ENCODE measurements at places on chromosomes 7 and 10.

GRCh38 chr10:30537586-30537985, 92.0 kb downstream of the LYZL2 start:
- no peak for DNase-seq

GRCh38 chr7:98024075-98024474, 34.1 kb upstream of the OCM2 start:
- no peak for DNase-seq

- DNase-seq, result no peak
Observed at GRCh38 chr10:57959318-57960006, 308.2 kb downstream of the IPMK start.

DNA sequence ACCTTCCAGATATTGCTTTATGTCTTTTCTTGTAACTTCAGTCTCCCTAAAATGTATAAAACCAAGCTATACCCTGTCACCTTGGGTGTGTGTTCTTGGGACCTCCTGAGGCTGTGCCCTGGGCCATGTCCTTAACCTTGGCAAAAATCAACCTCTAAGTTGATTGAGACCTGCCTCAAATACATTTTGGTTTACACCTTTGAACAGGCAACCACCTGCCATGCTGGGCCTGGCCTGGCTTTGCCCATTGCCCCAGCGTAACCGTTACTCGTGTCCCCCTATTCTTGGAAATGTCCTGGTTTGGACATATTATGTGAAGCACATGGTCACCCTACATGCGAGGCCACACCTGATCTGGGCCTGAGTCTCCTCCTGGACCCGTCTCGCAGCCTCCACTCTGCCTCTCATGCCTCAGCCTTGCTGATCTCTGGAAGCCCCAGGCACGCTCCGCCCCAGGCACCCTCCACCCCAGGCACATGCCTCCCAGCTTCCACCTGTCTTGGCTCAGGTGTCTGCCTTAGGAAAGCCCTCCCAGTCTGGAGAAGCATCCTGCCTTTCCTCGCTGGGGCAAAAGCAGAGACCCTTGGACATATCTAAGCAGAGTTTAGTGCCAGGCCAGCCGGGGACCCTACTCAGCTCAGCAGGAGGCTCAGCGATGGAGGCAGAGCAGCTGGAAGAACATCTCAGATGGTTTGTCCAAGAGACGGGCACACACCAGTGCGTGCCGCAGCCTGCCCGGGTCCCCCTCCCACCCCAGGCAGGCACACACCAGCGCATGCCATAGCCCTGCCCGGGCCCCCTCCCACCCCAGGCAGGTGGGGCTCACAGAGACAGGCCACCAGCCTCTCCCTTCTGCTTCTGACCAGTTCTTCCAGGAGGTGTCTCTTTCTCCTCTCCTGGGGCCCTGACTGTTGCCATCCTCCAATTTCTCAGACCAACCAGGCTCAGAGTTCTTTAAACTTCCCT, 4.0 kb upstream of the VIPR2 start:
- DNase-seq, result no peak

DNA sequence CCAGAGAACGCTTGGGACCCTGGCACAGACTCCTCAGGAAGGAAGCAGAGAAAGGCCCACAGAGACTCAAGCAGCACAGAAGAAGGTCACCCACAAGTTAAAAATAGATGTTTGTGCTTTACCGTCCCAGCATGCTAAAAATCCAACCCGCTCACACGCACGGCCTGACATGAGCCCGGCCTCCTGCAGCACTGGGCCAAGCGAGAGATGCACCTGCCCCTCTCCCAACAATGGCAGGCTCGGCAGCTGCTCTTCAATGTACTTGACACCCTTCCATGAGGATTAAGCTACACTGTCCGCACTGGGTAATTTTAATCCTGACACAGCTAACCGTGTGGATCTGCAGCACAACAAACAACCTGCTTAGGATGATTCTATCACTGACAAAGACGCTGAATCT, 9.3 kb downstream of the DIP2C start:
- DNase-seq, result no peak

GRCh38 chr10:90328896-90329295, 528.9 kb downstream of the HTR7 start:
- no peak for DNase-seq

GRCh38 chr10:67280405-67280804, 354.6 kb downstream of the LRRTM3 start:
- no peak for DNase-seq

DNA sequence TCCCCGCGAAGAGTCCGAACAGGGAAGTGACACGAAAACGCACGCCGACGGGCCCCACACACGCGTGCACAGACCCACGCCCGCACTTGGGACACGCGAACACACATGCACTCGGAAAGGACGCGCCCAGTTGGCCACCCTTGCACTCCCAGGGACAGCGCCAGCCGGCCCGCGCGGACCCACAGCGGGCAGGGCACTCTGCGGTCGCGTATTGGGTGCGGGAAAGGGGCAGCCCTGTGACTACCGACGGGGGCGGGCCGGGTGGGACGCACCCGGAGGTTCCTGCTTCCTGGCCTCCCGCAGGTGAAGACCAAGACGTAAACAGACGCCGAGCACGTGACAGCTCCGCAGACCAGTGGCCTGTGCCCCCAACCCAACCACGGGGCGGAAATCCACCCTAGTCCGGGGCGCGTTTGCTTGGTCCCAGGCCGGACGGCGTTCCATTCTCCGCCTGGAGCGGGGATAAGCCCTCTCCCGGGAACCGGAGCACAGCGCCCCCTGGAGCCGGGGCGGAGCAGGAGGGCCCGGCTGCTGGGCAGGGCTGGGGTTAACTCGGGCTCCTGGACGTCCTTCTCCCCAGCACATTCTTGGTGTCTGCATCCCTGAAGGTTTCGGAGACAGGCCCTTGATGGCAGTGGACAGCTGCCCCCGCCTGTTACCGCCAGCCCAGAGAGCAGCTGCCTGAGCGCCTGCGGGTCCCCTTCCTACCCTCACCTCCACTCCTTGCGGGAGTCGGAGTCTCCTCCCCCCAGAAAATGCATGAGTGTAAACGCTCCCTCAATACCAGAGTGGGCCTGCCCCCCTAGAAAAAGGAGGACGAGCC, 2.0 kb upstream of the LZTS2 start:
- peak; percentile 13 for DNase-seq

DNA sequence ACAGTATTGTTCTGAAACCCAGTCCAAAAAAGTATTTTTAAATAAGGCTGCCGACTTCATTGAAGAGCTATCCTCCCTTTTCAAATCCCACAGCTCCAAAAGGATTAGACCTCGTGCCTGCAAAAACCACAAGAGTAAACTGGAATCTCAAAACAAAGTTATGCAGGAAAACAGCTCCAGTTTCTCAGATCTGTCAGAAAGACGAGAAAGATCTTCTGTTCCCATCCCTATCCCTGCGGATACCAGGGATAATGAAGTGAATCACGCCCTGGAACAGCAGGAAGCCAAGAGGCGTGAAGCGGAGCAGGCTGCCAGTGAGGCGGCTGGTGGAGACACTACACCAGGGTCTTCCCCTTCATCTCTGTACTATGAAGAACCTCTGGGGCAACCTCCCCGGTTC, 12.6 kb downstream of the MYPN start:
- DNase-seq, result no peak

DNA sequence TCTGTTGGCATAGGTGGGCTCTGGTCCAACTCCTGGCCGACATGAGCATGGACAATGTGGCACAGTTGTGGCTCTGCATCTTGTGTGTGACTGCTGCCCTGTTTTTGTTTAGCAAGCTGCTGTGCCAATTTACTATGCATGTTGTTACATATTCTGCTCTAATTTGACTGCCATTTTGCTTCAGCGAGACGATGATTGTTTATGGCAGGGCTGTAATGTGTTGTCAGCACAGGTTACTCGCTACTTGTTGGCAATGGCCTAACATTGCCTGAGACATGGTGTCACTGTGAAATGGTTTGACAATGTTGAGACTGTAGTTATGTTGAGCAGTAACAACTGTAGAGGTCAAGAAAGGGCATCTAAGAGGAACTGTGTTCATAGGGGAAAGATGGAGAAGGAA, 659.6 kb downstream of the AUTS2 start:
- no peak for DNase-seq

GRCh38 chr7:8113184-8113583, 144.6 kb downstream of the GLCCI1 start:
- no peak for DNase-seq

DNA sequence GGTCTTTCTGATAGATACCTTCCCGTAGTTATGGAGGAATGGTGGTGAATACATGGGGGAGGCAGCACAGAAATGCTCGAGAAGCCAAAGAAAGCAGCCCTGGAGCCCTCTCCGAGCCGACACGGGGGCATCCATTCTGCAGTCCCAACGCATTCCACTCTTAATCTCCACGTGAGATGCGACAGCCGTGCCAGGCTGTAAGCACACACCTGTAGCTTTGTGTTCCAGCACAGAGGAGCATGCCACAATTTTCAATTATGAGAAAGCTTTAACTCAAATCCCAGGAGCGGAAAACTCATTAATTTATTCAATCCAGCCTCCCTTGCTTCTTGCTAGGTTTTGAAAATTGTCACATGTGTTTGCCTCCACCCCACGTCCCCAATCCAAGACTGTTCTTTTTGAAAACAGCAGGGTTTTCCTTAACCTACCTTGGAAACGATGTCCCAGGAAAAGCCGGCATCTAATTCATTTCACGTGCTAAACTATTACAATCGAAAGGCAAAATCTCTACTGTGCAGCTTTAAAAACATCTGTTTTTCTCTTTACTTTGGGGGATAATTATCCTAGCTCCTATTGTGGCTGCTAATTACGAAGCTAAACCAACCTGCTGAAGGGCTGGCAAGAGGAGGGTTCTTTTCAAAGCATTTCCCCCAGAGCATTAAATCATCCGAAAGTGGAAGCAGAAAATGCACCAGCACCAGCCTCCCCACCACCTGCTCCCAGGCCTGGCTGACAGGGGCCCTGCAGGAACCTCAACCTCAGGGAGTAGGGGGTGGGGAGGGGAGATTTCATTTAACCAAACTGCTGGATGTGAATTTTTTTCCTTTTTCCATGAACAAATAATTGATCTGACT, 56.0 kb upstream of the CHST15 start:
- DNase-seq, result peak; percentile 74

GRCh38 chr7:148390381-148390780, 200.2 kb upstream of the C7orf33 start:
- no peak for DNase-seq

- DNase-seq, result no peak
Observed at GRCh38 chr10:72322280-72323058, 32.2 kb downstream of the DNAJB12 start.

DNA sequence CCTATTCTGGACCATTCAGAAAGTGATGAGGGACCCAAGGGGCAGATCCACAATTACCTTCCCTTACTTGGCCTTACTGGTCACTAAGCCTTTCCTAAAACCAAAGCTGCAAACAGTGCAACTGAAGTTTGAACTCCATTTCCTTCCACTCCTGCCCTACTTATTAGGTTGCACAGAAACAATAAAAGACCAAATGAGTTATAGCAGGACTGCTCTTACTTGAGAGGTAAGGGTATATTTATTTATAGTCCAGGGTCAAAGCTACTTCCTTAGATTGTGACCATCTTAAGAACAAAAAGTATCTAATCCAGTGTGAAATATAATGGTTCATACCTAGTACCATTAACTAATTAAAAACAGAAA, 27.0 kb downstream of the CDK6 start:
- no peak for DNase-seq

DNA sequence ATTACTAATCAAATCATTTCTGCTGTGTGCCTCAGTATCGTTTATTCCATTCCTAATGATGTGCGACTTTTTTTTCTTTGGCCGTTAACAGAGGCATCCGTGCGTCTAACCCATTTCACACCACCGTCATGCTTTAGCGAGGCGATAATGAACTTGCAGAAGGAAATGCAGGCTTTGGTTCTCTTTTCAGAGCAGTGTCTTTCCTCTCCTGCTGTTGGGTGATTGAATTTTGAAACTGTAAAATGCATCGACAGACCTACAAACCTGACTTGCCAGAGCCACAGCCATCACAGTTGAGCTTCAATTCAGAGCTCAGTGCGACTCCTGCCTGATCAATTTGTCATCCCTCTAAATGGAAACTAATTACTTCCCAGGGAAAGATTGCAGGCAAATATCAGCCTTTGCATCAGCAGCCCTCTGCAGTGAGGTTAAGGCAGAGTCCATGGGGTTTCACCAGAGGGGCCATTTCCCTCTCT, 486.0 kb upstream of the GALNT17 start:
- no peak for DNase-seq

- no peak for DNase-seq
Observed at GRCh38 chr7:12287901-12288300, 76.8 kb downstream of the TMEM106B start.

DNA sequence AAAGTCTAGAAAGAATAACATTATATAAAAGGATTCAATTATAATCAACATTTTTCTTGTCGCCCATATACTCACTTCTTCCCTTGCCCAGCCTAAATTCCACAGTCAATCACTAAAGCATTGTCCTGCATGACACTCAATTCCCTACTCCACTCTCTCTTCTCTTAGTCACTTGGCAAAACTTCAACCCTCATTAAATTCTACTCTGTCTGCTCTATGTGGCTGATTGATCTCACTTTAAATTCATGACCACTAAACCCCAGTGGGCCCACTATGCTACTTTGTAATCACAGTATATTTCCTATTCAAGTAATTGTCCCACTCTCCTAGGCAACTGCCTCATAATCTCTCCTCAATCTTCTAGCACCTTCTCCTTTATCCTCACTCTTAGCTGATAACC, 54.1 kb downstream of the MTERF1 start:
- peak; percentile 6 for DNase-seq

DNA sequence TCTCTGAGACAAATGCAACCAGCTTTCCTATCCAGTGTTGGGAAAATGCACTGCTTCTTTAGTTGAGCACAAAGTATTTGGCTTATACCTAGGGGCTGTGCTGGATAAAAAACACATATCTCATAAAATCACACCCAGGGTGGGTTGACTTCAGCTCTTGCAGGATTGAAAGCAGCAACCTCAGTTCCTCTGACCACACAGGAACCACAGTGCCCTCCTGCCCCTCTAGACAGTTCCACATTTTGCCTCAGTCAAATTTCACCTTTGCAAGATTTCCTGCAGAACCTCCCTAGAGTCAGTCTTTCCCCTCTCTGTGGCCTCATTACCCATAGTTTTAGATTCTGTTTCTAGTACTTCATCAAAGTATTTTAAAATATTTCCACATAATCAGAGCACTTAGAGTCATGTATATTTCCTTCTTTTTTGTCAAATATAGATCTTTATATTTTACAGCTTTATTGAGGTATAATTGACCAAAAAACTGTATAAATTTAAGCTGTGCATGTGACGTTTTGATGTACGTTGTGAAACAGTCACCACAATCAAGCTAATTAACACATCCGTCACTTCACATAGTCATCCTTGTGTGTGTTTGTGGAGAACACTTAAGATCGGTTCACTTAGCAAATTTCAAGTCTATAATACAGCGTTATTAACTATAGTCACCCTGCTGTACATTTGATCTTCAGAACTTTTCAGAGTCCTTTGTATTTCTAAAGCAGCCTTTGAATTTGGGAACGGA, 37.0 kb upstream of the EGR2 start:
- no peak for DNase-seq

Data from NCI-H1092 (cell line).